CD4-positive, alpha-beta T cell treated with Interleukin-2 at 100 ng/mL for 4 hours (primary cell): ENCODE measurements at places on chromosomes 2 and 18.

- DNase-seq: no peak
Measured at GRCh38 chr2:101657787-101658186, 39.7 kb upstream of the MAP4K4 start.

DNA sequence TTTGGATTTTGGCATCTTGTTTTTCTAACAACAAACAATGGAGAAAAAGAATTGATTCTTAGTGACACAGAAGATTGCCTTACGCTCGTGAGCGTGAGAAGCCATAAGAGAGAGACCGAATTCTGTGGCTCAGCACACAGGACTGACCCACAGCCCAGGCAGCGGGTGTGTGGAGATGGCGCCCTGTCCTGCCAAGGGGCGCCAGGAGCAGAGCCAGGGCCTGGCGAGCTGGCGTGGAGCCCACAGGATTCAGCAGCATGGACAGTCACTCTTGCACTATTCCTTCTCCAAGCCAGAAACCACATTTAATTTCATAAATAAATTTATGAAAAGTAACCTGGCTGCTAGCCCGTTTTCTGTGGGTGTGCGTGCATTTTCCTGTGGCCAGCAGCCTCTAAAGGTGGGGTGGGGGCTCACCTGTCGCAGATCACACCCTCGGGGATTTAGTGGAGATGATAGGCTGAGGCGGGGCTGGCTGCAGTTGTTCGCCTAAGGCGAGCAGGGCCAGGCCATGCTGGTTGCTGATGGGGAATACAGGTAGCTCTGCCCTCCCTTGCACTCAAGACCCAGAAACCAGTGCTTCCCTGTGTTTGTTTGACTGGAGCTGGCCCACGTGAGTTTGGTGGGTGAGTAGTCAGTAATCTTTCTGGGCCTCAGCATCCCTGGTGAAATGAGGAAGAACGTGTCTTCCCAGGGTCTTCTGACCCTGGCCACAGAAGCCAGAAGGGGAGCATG lies 46.2 kb downstream of the FAM168B start:
- no peak for DNase-seq

- no peak for DNase-seq
Measured at GRCh38 chr2:214261683-214262082, 149.2 kb upstream of the VWC2L start.

- DNase-seq: peak; percentile 72
Measured at GRCh38 chr2:108583903-108584520, 49.7 kb downstream of the LIMS1 start.

- DNase-seq: no peak
Measured at GRCh38 chr18:69838620-69839411, 108.9 kb downstream of the CD226 start.

DNA sequence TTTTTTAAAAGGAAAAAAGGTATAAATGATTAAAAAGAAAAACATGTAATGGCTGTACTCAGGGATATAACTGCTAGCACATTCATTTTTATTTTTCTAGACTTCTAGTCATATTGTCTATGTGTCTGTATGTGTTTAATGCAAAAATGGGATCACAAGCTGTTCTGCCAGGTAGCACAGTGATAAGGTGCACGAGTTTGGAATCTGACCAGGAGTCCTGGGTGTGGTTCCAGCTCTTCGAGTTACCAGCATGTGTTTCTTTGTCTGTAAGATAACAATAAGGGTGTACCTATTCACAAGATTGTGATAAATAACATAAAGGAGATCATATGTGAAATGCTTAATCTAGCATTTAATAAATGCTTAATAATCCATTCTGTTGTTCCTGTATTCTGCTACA lies 145.3 kb downstream of the PKP4 start:
- no peak for DNase-seq

DNA sequence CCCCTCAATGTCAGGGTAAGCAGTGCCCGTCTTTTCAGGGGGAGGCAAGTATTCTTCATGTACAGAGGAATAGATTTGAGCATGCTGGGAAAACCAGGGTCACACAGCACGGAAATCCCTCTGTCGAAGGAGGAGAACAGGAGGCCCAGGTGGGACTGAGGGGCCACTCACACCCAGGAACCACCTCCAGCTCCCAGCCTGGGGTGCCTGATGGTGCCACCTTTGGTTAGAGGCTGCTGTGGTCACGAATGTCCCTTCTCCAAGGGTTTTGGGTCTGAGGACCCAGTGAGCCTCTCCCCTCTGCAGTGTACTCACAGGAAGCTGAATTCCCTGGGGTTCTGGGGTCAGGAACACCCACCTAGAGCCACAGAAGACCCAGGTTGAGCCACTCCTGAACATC lies 197.3 kb downstream of the ANKRD30B start:
- DNase-seq: no peak
